ENCODE measurements at places on chromosomes 16 and 17.
A peak's percentile ranks its signal among the peaks of the same experiment; 100 is the strongest.

GRCh38 chr17:31842195-31843069 lies 16.6 kb downstream of the COPRS start:
- peak; percentile 89 for DNase-seq
- no peaks in the 10 kb centered on the region for H3K27me3 ChIP-seq
- H3K4me3 ChIP-seq: peak overlapping the region; percentile 23
- H3K36me3 ChIP-seq: no peaks in the 10 kb centered on the region
- peaks cover 17% of the 10 kb centered on the region for H3K4me1 ChIP-seq

GRCh38 chr17:7356072-7356549 lies 1.2 kb downstream of the TMEM95 start:
- no peaks in the 10 kb centered on the region for H3K36me3 ChIP-seq
- no peak overlapping the region for H3K4me3 ChIP-seq
- peak overlapping the region; percentile 57 for H3K27ac ChIP-seq
- no peaks in the 10 kb centered on the region for H3K27me3 ChIP-seq
- H3K4me1 ChIP-seq: peaks cover 44% of the 10 kb centered on the region

- no peak for DNase-seq
- H3K27me3 ChIP-seq: no peaks in the 10 kb centered on the region
- peak overlapping the region; percentile 30 for H3K27ac ChIP-seq
- H3K36me3 ChIP-seq: peaks cover 36% of the 10 kb centered on the region
- H3K4me1 ChIP-seq: peaks cover 74% of the 10 kb centered on the region
These were observed 26.5 kb upstream of the LASP1NB start for GRCh38 chr17:38898812-38899348.

DNA sequence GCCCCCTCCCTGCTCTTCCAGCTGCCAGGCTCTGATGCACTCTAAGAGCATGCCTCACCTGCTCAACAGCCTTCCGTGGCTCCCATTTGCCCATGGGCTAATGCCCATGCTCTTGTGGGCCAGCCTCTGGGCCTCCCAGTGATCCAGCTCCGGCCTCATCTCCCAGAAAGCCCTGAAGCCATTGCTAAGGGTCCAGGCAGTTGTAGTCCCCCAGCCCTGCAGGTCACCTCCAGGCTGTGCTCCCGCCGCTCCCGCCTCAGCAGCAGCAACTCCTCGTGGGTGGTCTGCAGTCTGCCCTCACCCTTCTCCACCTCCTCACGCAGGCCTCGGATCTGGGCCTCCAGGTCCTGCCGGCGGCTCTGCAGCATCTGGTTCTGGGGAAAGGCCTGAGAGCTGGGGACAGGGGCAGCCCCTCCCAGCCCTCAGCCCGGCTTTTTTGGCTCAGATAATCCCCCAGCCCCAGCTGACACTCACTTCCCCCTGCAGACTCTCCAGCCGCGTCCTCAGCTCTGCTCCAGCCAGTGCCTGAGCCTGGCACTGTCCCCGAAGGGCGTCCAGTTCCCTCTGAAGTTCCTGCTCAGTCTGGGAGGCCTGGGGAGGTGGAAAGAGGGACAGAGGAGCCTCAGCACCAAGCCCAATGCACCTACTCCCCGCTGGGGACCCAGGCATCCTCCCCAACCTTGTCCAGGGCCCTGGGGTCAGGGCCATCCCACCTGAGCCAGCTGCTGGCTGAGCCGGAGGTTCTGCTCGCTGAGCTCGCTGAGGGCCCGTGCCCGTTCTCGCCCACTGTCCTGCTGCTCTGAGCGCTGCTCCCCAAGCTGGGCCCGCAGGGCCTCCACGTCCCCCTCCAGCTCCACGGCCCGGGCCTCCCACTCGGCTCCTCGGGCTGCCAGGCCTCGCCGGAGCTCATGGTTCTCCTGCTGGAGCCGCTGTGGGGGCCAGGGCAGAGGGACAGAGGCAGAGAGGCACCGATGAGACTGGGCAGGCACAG lies 6.2 kb downstream of the BICDL2 start:
- peaks cover 44% of the 10 kb centered on the region for H3K27me3 ChIP-seq
- no peak overlapping the region for H3K27ac ChIP-seq
- no peak overlapping the region for H3K4me3 ChIP-seq
- H3K4me1 ChIP-seq: peaks cover 42% of the 10 kb centered on the region
- DNase-seq: no peak

- DNase-seq: no peak
- no peak overlapping the region for H3K4me3 ChIP-seq
- H3K27me3 ChIP-seq: no peaks in the 10 kb centered on the region
These were observed 21.7 kb downstream of the PPL start for GRCh38 chr16:4915226-4915761.

DNA sequence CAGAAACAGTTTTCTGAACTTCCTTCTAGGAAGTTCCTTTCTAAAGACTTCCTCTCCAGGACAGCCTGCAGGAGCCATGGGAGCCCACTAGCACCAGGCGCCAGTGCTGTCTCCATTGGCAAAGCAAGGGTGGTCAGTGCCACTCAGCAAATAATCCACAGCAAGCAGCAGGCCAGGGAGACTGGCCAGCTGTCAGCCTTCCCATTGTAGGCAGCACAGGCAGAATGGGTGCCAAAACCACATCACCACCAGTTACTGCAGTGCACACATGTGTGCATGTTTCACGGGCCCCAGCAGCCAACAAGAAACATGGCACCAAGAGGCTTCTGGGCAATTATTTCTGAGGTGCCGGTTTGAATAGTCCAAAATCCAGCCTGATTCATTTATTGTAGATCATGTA lies 26.7 kb downstream of the DNASE1 start:
- no peak overlapping the region for H3K27ac ChIP-seq
- H3K27me3 ChIP-seq: no peaks in the 10 kb centered on the region
- H3K4me3 ChIP-seq: no peak overlapping the region
- H3K36me3 ChIP-seq: peaks cover 85% of the 10 kb centered on the region
- H3K4me1 ChIP-seq: no peaks in the 10 kb centered on the region

DNA sequence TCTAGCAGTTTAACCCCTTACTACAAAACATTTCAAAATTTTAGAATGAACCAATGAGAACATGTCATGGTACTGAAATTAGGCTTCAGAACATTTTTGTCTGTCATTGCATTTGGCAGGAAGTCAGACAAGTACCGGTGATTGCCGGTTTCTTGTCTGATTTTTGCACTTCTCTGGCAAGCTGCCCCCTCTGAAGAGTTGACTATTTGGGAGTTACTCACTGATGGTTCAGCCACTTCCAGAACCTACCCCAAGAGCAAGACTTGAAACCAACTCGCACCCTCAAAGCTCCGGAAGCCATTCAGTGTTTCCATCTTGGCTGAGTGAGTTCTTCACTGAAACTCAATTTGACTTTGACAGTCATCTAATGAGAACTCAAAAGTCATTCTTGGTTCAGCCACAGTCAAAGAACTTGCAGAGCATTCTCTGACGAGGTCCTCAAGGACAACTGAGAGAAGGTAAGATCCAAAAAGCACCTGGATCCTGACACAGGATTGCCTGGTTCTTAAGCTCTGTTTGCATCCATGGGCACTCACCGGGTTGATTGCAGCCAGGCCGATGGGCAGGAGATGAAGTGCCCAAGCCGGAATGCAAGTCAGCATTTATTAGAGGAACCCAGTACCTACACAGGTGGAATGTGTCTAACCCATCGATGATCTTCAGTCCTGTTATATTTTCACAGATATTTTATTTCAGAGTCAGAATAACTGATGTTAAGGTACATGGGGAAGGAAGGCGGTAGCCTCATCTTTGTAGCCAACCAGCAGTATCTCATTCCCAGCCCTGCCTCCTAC lies 93.6 kb downstream of the USP22 start:
- H3K4me3 ChIP-seq: no peak overlapping the region
- no peak for DNase-seq

GRCh38 chr17:42709561-42709960 lies 27.2 kb downstream of the CNTNAP1 start:
- no peak overlapping the region for H3K4me3 ChIP-seq
- no peaks in the 10 kb centered on the region for H3K4me1 ChIP-seq
- no peaks in the 10 kb centered on the region for H3K27me3 ChIP-seq
- no peak for DNase-seq
- H3K36me3 ChIP-seq: peaks cover 93% of the 10 kb centered on the region
- no peak overlapping the region for H3K27ac ChIP-seq

- no peak overlapping the region for H3K27ac ChIP-seq
- H3K4me3 ChIP-seq: peak overlapping the region; percentile 21
- H3K4me1 ChIP-seq: peaks cover 20% of the 10 kb centered on the region
- peak; percentile 96 for DNase-seq
- no peaks in the 10 kb centered on the region for H3K36me3 ChIP-seq
These were observed 822 bp upstream of the ZSCAN10 start for GRCh38 chr16:3099732-3100499.

DNA sequence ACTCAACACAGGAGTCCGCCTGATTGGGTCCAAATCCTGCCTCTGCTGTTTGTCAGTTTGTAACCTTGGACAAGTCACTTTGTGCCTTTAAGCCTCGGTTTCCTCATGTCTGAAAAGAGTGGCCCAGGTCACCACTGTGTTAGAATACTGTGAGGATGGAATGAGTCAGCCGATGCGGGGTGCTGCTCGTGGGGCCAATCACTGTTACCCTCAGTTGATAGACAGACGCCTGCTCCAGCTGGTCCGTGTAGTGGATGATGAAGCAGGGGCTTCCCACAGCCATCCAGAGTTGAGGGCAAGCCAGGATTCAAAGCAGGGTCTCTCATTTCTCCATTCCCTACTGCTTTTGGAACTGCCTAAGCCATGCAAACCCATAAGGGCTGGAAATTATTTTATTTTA lies 5.8 kb downstream of the FBXL19 start:
- H3K36me3 ChIP-seq: peaks cover 48% of the 10 kb centered on the region
- H3K27me3 ChIP-seq: no peaks in the 10 kb centered on the region
- no peak for DNase-seq
- no peak overlapping the region for H3K27ac ChIP-seq
- H3K4me3 ChIP-seq: no peak overlapping the region
- peaks cover 30% of the 10 kb centered on the region for H3K4me1 ChIP-seq

GRCh38 chr16:2874032-2874911 lies 8.7 kb upstream of the FLYWCH2 start:
- no peaks in the 10 kb centered on the region for H3K36me3 ChIP-seq
- no peaks in the 10 kb centered on the region for H3K27me3 ChIP-seq
- H3K27ac ChIP-seq: no peak overlapping the region
- H3K4me1 ChIP-seq: peaks cover 8% of the 10 kb centered on the region

DNA sequence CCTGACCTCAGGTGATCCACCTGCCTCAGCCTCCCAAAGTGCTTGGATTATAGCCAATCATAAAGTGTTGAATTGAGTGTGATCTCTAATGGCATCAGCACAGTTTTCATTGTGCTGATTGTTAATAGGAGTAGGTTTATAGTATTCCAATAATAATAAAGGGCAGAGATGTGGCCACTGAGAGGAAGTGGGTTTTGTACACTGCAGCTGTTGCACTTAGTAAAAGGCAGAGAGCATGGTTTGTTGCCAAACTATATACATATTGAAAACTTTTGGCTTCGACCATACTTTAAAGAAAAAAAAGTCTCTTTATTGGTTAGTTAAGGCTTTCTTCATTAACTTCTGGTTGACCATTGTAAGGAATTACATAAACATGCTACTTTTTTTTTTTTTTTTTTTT lies 185.9 kb downstream of the CDK5R1 start:
- peaks cover 4% of the 10 kb centered on the region for H3K36me3 ChIP-seq
- H3K27ac ChIP-seq: no peak overlapping the region
- no peak overlapping the region for H3K4me3 ChIP-seq
- peaks cover 11% of the 10 kb centered on the region for H3K4me1 ChIP-seq

DNA sequence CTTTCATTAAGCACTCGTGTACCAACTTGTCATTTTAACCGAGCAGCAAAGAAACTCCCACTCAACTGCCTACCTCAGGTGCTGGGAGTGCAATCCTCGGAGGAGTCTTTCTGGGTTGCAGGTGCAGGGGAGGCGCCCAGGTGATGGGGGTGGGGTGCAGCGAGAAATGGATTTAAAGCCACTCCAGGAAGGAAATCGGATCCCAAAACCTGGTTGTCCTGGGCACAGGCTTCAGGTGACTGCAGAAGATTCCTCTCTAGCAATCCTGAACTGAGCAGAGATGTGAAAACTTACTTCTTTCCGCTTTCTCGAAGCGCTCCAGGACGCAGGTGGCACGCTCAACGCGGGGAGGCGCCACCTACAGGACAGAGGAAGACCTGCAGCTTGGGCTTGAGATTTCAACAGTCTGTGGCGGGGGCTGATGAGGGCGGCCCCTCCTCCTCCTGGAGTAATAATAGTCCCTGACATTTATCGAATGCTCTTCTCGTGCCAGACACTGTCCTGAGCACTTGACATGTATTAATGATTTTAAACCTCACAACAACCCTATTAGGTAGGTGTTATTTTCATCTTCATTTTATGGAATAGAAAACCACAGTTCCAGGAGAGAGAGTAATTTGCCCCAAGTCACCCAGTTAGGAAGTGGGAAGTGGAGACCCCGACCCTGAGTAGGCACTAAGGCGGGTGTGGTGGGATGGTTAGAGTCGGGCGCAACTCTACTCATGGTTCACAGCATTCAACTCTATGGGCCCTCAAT lies 27.2 kb upstream of the SKAP1 start:
- no peaks in the 10 kb centered on the region for H3K36me3 ChIP-seq
- peaks cover 33% of the 10 kb centered on the region for H3K27me3 ChIP-seq
- DNase-seq: peak; percentile 66
